ENCODE measurements at places on chromosomes 5 and 9.

DNA sequence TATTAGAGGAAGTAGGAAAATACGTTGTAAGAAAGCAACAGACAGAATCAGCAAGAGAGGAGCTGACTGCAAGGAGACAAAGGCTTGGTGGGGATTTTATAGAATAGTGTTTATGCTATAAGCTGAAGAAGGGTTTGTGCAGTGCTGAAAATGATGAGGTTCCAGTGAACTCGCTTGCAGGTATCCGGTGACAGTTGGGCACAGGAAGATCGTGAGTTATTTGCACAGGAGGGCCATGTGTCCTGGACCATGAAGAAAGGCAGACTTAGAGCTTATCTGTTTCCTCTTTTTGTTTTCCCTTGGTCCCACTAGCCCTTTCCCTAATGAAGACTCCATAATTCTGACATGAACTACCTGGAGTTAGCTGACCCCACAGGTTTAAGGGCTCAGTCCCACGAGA lies 61.4 kb downstream of the NXNL2 start:
- no peaks in the 10 kb centered on the region for H3K4me1 ChIP-seq
- no peak overlapping the region for H3K27ac ChIP-seq
- H3K4me3 ChIP-seq: no peak overlapping the region
- no peaks in the 10 kb centered on the region for H3K36me3 ChIP-seq
- DNase-seq: no peak
- peaks cover 9% of the 10 kb centered on the region for H3K27me3 ChIP-seq

DNA sequence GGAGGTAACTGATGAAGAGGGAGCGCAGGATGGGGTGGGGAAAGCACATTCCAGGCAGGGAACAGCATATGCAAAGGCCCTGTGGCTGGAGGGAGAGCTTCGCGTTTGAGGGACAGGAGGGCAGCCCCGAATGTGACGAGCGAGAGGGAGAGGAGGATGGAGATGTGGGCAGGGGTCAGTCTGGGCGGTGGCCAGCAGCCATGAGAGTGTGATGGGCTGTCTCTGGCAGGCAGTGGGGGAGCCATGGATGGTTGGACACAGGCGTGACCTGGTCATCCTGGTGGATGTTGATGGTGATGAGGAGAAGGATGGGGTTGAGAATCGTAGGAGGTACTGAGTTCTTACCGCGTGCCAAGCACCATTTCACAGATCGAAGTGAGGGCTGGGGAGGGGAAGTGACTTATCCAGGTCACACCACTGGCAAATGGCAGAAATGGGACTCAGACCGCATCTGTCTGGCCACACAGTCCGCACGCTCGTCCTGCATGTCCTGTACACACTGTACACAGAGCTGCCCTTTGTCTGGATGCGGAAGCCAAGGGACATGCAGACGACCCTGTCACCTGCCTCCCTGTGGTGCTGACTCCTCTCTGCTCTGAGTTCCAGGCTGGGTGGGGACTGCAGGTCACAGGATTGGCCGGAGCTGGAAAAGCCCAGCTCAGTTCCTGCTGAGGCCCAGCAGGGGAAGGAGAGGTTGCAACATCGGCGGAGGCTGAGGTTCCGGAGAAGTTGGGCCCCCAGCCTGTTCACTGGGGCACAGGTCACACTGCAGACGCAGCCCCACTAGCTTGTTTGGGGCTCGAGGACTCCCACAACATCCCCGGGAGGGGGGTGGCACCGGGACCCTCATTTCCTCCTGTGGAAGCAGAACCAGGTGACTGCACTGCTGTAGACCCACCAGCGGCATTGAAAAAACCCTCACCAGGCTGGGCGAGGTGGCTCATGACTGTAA lies 165.6 kb upstream of the IER5L start:
- H3K36me3 ChIP-seq: no peaks in the 10 kb centered on the region
- H3K4me1 ChIP-seq: no peaks in the 10 kb centered on the region
- no peak overlapping the region for H3K4me3 ChIP-seq
- H3K27me3 ChIP-seq: no peaks in the 10 kb centered on the region
- no peak overlapping the region for H3K27ac ChIP-seq

- no peak overlapping the region for H3K27ac ChIP-seq
- H3K4me1 ChIP-seq: no peaks in the 10 kb centered on the region
- no peak for DNase-seq
- H3K27me3 ChIP-seq: no peaks in the 10 kb centered on the region
- no peaks in the 10 kb centered on the region for H3K36me3 ChIP-seq
- no peak overlapping the region for H3K4me3 ChIP-seq
Observed at GRCh38 chr5:5781335-5781734, 358.9 kb downstream of the ICE1 start.

- H3K4me3 ChIP-seq: no peak overlapping the region
- DNase-seq: no peak
Observed at GRCh38 chr5:69049151-69049550, 44.7 kb upstream of the SLC30A5 start.

DNA sequence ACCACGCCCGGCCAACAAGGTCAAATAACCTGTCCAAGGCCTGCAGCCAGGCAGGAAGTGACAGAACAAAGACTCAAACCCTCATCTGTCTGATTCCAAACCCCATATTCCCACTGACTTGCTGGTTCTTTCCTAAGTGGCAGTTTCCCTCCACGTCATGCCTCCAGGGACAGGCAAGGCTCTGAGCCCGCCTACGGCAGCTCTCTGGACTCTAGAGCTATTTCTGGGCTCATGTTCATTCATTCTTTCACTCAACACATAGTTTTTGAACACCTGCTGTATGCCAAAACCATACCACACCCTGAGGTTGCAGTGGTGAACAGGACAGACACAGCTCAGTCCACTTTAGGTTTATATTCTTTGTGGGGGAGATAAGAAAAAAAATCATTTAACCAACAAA lies 5.2 kb upstream of the FBP1 start:
- H3K27me3 ChIP-seq: no peaks in the 10 kb centered on the region
- H3K4me1 ChIP-seq: peaks cover 5% of the 10 kb centered on the region
- H3K27ac ChIP-seq: no peak overlapping the region
- no peak for DNase-seq
- H3K36me3 ChIP-seq: no peaks in the 10 kb centered on the region
